ENCODE measurements at places on chromosomes 4 and X.

GRCh38 chr4:53937918-53938317 lies 126.5 kb downstream of the CHIC2 start:
- no peak for DNase-seq

GRCh38 chr4:1201851-1202525 lies 29.6 kb upstream of the SPON2 start:
- DNase-seq = peak; percentile 70

- DNase-seq = no peak
Measured at GRCh38 chr4:61950625-61951024, 750.5 kb downstream of the ADGRL3 start.

GRCh38 chr4:143405075-143405730 lies 68.5 kb downstream of the GAB1 start:
- DNase-seq = no peak

- DNase-seq = no peak
Measured at GRCh38 chr4:42750091-42750490, 93.2 kb upstream of the ATP8A1 start.

DNA sequence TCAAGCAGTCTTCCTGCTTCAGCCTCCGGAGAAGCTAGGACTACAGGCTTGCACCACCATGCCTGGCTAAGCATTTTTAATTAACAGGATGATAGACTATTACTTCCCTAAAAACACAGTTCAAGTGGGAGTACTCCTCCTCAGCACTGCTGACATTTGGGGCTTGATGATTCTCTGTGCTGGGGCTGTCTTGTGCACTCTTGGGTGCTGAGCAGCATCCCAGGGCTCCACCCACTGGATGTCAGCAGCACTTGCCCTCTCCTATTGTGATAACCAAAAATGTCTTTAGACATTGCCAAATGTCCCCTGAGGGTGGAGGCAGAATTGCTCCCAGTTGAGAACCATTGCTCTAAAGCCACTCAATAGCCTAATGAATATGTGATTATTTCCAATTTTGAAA lies 60.4 kb downstream of the CLCN4 start:
- DNase-seq = no peak

DNA sequence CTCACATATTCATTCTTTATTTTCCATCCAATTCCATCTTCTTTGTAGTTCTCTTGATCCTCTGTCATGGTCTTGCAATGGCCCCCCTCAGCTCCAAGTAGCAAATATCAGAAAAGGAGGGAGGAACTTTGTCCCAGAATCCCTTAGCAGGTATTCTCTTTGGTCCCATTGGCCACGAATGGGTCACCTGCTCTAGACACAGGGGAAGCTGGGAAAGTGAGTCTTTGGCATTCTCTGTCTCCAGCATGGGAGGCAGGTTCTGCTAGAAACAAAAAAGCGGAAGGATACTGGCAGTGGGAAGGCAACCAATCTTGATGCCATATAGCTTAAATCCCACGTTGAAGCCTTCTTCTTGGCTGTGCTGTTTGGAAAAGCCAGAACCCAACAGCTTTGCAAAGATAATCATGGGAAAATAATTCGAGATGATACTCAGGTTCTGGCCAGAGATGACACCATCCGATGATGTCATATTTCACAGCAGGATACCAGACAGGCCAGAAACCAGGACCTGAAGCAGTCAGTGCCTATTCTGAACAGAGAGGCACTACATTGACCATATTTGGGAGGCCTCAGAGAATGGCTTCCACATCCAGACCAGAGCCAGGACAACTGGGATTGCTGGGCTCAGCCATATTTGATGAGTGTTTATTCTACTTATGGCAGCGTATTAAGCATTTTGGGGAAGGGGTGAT lies 110.4 kb upstream of the ATXN3L start:
- DNase-seq = no peak

DNA sequence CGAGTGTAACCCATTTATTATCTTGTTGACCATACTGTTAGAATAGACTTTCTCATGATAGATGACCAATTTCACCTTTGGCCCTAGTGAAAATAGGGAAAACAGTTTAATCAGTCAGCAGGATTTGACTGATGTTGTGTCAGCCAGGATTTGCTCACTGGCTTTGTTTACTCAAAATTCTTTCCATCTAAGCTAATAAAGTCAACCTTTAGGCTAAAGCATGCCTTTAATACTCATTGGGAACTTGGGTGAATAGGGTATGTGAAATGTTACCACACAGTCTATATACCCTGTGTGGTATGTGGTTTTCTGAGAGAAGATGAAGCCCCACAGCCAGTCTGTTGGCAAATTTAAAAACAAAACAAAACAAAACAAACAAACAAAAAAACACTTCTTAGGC lies 18.7 kb upstream of the SPANXB1 start:
- DNase-seq = no peak

- DNase-seq = no peak
Measured at GRCh38 chrX:39731735-39732134, 366.0 kb downstream of the BCOR start.

- DNase-seq = peak; percentile 34
Measured at GRCh38 chr4:153084980-153085630, 119.1 kb upstream of the TRIM2 start.

GRCh38 chr4:106707776-106708463 lies 328.2 kb downstream of the DKK2 start:
- no peak for DNase-seq

DNA sequence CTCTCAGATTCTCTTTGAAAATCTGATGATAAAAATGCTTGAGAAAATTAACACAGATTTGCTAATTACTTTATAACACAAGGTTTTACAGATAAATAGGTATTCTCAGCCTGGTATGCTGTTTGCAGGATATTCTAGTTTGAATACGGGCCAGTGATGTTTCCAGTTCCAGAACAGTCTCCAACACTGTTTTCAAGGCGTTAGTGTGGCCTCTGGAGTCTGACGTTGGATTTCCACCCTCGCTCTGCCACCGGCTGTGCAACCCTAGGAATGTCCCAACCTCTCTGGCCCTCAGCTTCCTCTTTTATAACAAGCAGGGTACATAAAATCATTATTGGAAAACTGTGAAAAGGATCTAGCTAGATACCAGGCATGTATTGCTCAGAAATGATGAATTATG lies 23.8 kb upstream of the CYP4V2 start:
- no peak for DNase-seq
